ENCODE measurements at places on chromosomes 5 and 9. TPM values are rescaled to one million over a fixed set of nuclear protein-coding genes. Genes with fewer than 3 reads are reported as not detected.

- DNase-seq = no peak
Measured at GRCh38 chr5:119951330-119951934, 322.1 kb downstream of the FAM170A start.

- peak; percentile 76 for DNase-seq
Measured at GRCh38 chr5:10789021-10789420, 28.0 kb upstream of the DAP start.

- no peak for DNase-seq
Measured at GRCh38 chr9:4111233-4112008, 188.4 kb downstream of the GLIS3 start.

GRCh38 chr9:124008694-124009530 lies 2.7 kb upstream of the LHX2 start:
- no peak for DNase-seq

- no peak for DNase-seq
Measured at GRCh38 chr9:105912863-105913516, 218.6 kb downstream of the TMEM38B start.

- DNase-seq = no peak
Measured at GRCh38 chr9:22049411-22049810, 40.3 kb upstream of the CDKN2B start.

- DNase-seq = no peak
Measured at GRCh38 chr5:72265032-72265877, 54.8 kb downstream of the MRPS27 start.

GRCh38 chr9:25861421-25861820 lies 183.2 kb upstream of the TUSC1 start:
- no peak for DNase-seq

- DNase-seq = no peak
Measured at GRCh38 chr9:21121595-21122251, 19.9 kb downstream of the IFNW1 start.

DNA sequence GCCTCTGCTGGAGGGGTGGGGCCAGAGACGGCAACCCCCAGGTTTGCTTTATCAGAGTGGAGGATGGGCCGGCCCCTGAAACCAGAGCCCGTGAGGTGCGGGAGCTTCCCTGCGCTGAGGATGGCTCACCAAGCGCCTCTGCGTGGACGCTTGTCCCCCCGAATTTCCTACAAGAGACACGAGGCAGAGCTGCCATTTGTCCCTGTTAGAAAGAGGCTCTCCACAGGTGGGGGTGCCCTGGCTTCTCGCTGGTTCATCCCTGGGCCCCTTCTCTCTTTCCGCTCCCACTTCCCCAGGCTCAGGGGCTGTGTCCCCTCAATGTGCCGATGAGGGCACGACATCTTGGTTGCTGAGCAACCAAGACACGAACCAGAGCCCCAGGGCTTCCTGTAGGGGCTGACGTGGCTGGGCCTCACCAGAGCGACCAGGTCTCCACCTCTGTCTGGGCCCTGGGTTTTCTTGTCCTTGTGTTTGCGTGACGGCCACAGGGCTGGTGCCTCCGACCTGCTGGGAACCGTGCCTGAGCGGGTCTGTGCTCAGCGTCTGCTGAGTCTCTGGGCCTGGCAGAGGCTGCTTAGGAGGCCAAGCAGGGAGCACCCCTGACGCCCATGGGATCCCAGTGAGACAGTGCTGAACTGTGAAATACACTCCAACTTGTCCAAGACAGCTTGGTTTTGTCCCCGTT lies 119.6 kb upstream of the COL5A1 start:
- no peak for DNase-seq

GRCh38 chr5:139561655-139562451 lies 714 bp downstream of the UBE2D2 start:
- DNase-seq = no peak

Gene STKLD1
- 0.70 TPM for polyA plus RNA-seq

Gene GABBR2
- 1.6 TPM for polyA plus RNA-seq

Gene KLF4
- 4.3 TPM for polyA plus RNA-seq
